Suppressor macrophage (primary cell): ENCODE measurements at places on chromosomes 2 and 18.

- no peak for DNase-seq
Observed at GRCh38 chr2:30424231-30424630, 22.8 kb upstream of the LCLAT1 start.

DNA sequence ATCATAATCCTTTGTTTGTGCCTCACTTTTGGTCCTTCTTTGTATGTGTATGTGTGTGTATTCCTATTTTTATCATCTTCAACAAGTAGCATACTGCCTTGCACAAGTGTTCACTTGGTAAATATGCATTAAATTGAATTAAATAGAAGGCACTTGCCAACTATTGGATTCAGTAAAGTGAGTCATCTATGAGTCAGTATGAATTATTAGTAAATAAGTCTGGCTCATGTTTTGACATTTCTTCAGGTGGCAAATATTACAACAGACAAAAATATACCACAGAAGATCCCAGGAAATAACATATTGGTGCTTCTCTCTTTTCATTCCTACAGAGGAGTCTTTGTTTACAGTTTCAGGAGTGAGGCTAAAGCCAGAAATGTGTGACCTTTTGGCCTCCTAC is 84.1 kb downstream of the CDK15 start:
- DNase-seq, result no peak

GRCh38 chr18:79608535-79608934 is 71.1 kb upstream of the CTDP1 start:
- DNase-seq, result no peak

DNA sequence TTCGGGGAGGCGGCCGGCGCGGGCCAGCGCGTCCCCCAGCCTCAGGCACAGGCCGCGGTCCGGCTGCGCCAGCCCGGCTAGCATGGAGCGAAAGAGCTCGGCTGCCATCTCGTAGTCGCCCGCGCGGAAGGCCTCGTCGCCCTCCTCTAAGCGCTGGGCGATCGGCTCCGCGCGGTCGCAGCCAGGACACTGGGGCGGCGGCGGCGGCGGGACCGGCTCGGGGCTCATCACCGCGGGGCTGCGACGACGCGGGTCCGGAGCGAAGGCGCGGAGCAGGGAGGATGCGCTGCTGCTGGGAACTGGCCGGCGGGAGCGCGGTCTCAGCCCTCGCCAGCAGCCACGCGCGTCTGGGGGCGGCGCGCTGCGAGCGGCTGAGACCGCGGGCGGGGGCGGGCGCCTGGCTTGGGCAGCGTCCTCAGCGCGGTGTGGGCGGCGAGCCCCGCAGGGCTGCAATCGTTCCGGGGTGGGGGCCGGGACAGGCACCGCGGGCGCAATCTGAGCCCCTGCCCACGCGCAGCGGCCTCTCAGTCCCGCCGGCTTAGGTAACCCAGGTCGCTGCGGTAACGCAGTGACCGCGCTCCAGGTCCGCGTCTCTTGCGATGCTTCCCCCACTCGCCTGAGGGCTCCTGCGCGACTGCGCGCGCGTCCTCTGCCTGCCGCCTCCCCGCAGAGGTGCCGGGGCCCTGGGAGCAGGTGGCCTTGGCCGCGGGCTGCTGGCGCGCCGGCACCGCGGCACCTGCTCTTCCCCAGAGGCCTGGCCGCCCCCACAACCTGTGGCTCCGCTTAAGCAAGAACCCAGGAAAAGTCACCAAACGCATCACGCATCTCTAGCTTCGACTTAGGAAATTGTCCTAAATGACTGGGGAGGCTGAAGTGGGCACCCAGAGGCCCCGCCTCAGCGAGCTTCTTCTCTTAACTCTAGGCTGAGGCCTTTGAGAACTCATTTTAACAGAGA is at the start of gene LONRF2:
Gene LONRF2 (minus strand): TSS at position 636 of the 955 bp plus-strand sequence. CDS start 408 bp downstream, at position 228.
- DNase-seq, result peak; percentile 4

DNA sequence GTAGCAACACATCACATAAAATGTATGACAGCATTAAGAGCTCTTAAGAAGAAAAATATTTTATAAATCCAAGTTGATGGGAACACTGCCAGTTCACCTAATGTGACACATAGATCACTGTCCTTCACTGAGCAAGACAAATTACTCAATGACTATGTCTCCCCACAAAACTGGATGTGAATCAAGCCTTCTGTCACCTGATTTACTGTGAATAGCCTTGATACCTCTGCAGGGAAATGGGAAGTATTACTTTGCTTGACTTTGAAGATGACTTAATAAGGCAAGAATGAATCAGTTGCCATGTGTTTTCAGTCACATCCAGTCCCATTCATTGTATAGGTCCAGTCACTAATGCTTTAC is 94.6 kb downstream of the NYAP2 start:
- DNase-seq, result no peak

- no peak for DNase-seq
Observed at GRCh38 chr18:42781298-42781815, 334.1 kb downstream of the RIT2 start.

GRCh38 chr18:44474067-44474411 is 206.6 kb upstream of the SETBP1 start:
- no peak for DNase-seq

DNA sequence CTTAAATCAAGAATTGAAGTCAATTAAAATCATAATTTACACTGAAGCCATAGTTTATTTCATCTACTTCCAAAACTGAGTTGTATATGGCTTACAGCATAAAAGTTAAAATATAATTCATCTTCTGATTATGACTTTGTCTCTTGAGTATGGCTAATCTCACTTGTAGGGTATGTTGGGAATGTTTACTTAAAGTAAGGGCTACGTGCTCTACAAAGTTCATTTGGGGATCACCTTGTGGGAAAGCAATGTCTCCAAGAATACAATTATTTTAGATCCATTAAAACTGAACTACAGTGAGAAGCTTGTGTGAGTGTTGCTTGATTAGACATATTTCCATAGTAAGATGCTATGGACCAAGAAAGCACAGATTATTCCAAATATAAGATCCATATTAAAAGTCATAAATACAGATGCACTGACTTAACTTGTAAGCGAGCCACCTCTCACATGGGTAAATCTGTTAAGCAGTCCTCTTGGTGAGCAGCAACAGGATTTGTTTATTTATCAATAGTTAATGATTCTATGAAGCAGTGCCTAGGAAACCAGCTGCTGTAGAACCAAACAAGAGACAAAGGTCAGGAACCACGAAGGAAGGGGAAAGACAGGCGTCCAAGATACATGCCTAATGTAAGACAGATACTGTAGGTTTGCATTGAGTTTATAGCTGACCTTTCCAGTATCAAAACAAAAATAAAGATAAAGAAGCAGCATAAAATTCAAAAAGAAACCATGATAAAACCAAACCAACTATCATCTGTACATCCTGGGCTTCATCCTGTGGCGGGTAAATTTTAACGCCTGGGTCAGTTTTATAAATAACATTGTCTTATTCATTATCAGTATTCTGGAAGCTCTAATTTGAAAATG is 24.8 kb downstream of the DSG4 start:
- no peak for DNase-seq

DNA sequence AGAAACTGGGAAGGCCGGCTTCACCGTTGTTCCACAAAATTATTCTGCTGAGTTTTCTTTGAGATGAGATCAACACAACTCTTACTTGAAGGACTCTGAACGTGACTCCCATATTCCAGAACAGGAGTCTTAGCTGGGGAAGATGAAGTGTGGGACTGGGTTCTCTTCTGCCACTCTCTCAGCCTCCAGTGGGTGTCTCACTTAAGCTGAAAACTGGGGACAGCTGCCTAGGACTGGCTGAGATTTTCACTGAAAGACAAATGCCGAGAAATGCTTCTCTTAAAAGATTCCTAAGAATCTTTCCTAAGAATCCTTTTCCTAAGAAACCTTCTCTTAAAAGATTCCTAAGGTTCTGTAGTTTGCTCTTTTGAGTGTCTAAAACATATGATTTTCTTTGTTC is 156.6 kb upstream of the LHCGR start:
- no peak for DNase-seq

- DNase-seq, result peak; percentile 16
Observed at GRCh38 chr2:24048769-24049484, 614 bp upstream of the FKBP1B start.

DNA sequence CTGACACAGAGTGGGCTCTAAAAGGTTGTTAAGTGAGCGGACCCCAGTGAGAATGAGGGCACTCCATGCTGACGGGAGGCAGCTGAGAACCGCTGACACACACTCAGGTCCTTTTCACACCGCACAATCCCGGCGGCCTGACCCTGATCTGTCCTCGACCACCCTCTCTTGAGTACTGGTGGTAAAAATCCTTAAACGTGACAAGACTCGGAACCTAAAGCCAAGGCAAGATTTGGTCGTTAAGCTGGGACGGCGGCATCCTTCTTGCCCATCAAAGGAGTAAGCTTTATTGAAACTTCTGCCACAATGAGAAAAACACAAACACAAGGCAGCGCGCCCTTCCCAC is 569 bp downstream of the TMX3 start:
- DNase-seq, result no peak

DNA sequence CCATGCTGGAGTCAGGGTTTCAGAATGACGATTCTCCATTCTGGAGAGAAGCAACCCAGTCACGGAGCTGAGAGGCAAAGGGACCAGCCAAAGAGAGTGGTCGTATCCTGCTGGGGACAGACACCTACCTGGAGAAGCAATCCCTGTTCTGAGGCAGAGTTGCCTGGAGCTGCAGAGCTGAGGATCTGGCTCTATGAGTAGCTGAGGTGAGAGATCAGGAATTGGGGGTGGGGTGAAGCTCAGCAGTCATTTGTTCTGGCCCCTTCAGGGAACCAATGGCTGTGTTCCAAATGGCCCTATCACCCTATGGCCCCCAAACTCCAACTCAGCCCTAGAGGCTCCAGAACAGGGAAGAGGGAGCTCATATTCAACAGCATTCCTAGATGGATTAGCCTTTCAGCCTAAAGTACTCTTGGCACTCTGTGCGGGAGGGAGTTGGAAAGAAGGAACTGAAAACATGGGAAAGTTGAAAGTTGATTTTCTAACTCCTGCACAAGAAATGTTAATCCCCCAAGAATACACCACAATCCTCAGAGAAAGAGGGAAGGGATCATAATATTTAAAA is 3.3 kb upstream of the ATRAID start:
- no peak for DNase-seq

DNA sequence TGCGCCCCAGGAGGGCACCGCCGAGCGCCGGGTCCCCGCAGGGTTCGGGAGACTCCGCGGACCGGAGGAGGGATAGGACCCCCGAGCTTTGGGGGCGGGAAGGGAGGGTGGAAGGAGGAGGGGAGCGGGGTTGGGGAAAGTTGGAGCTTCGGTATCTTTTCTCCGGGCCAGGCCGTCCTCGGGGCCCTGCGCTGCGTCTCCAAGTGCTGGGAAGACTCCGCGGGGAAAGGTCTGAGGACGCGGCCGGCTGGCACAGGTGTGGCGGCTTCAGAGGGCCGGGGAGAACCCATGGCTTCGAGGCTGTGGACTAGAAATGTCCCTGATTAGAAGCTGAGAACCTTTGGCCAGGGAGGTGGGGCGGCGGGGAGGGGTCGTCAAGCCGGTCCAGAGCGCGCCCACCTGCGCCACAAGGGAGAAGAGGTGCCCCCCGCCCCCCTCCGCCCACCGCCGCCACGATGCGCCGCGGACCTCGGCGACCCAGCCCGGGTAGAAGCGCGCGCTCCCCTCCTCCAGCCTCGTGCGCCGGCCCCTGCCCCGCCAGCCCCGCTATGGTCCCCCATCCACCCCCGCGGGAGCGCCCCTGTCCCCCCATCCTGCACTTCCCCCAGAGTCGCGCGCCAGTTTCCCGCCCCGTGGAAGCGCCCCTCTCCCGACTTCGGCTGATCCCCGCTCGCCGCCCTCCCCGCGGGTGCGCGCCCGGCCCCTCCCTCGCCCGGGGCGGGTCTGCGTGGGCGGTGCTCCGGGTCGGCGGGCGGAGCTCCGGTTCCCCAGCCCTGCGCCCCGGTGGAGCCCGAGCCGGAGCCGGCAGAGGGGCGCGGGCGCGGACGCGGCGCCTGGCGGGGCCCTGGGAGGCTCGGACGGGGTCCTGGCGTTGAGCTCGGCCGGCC is at the start of gene SNTG2:
Gene SNTG2 (plus strand): TSS at position 770 of the 887 bp plus-strand sequence. CDS start 148 bp downstream, outside the sequence.
- no peak for DNase-seq

DNA sequence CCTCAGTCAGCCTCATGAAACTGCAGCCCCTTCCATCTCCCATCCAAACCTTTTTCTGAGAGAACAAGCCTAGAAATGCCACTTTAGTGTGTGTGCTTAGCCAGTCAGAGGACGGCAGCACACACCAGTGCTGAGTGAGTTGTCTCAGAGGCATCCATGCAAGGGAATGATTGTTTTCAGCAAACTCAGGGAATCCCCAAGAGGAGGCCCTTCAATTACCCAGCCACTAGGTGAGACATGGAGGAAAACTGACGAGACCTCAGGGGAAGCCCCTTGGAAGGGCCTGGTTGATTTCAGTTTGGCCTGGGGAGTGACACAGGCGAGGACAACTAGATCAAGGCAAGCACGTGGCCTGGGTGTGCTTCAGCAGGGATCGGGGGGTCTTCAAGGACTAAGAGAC is 49.7 kb downstream of the APOB start:
- no peak for DNase-seq

- DNase-seq, result no peak
Observed at GRCh38 chr2:104638190-104638858, 215.6 kb upstream of the POU3F3 start.

- DNase-seq, result no peak
Observed at GRCh38 chr2:80009211-80009610, 295.3 kb downstream of the LRRTM1 start.

DNA sequence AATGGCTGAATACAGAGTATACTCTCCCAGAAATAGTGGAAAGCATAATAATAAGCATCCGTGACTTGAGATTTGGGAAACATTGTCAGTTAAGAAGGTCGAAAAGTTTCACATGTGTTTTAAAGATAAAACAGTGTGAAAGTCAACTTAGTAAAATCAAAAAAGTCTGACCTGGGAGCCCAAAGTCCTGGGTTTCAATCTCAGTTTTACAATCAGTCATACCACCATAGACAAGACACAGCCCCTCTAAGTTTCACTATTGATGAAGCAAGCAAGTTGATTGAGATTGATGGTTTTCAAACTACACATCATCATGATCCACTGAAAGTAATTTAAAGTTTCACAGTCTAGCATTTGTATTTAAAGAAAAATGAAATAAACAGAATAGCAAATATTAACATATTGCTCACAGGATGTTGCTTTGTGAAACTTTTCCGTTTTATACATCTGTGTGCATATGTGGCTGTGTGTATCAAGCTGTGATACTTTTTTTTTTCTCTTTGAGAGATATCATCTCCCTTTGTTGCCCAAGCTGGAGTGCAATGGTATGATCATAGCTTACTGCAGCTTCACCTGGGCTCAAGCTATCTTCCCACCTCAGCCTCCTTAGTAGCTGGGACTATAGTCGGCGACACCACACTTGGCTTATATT is 71.1 kb downstream of the PIK3C3 start:
- no peak for DNase-seq

DNA sequence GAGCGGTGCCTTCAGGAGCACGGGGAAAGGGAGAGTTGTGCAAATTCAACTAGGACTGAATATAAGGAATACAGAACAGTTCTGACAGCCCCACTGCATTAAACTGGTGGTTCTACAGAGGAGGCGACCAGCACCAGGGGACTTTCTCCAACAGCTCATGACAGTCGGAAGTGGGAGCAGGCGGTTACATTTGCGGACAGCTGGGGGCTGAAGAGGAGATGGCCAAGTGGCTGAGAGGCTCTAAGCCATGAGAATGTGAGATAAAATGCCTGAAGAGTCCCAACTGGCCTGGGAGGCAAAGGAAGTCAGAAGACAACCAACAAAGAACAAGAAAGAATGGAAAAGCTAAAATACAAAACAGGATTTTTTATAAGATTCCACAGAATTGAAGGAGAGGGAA is 141.3 kb downstream of the L3MBTL4 start:
- DNase-seq, result no peak

- no peak for DNase-seq
Observed at GRCh38 chr2:157395811-157396210, 48.1 kb downstream of the CYTIP start.

- no peak for DNase-seq
Observed at GRCh38 chr2:88810017-88810416, 118.5 kb downstream of the RPIA start.
